Pericardium fibroblast (primary cell): ENCODE measurements at places on chromosomes 2 and 18. TPM values are rescaled to one million over a fixed set of nuclear protein-coding genes. Genes with fewer than 3 reads are reported as not detected.

MAP2 gene
- total RNA-seq: 6.8 and 14.4 TPM in 2 replicates

VAMP5 gene
- total RNA-seq: 33.1 and 70.7 TPM in 2 replicates

EHD3 gene
- 12.0 and 14.5 TPM in 2 replicates for total RNA-seq

AMER3 gene
- total RNA-seq: not detected in 2 replicates

BAZ2B gene
- 17.2 and 25.4 TPM in 2 replicates for total RNA-seq

SAG gene
- not detected in 2 replicates for total RNA-seq

RAB6D gene
- not detected in 2 replicates for total RNA-seq

RNU2-63P gene
- 106 TPM in 1 of 2 replicates, not detected in the other for total RNA-seq

NEB gene
- total RNA-seq: 0.12 and 3.5 TPM in 2 replicates

UGT1A3 gene
- not detected in 2 replicates for total RNA-seq

RBM44 gene
- not detected in 2 replicates for total RNA-seq

IMP4 gene
- 71.8 and 94.4 TPM in 2 replicates for total RNA-seq

SNTG2 gene
- not detected in 2 replicates for total RNA-seq

OTX1 gene
- total RNA-seq: 0.70 TPM in 1 of 2 replicates, not detected in the other

ZNF804A gene
- 0.51 and 1.3 TPM in 2 replicates for total RNA-seq

REG3G gene
- not detected in 2 replicates for total RNA-seq

LOXHD1 gene
- not detected in 2 replicates for total RNA-seq
